ENCODE measurements at places on chromosomes 4 and X.

DNA sequence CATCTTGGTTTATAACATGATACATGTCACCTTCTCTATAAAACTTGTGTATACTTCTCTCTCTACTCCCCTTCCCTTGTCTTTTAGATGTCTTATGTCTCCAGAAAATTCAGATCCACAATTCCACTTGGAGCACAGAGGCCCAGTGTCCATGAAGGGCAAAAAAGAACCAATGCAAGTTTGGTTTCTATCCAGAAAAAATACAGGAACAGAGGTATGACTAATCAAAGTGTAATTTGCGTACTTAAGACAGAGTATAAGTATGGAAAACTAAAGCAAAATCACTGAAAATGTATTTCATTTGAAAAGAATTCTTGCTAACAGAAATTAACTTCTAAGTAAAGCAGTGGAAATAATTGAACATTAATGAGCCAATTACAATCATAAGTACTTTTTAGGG lies 46.2 kb downstream of the GUCY1B1 start:
- DNase-seq = no peak

DNA sequence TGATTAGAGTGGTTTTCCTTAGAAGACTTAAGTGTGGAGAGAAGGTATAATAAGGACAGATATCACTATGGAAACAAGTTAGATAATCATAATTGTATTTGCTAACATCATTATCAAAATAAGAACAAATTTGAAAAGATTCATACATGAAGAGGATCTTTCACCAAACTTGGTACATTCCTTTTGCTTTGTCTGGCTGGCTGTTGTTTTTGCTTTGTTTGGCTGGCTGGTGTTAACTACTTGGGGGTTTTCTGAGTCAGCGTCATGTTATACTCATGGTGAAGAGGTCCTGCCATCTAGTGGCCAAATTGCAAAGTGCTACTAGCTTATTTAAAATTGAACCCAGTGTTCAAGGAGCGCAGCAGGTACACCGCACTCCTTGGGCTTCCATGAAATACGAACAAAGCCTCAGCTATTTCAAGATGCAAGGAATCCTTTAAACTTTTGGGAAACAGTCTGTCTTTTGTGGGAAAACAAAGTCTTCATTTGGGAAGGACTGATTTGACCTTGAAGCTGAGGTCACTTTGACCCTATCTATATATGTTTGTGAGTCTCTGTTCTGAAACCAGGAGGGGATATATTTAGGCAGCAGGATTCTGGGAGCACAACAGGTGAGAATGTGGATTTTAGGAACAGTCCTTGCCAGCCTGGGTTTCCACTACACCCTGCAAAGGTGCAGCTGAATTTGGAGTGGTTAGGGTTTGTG lies 129.7 kb downstream of the PLS3 start:
- DNase-seq = no peak

GRCh38 chr4:127668770-127669169 lies 36.0 kb downstream of the INTU start:
- DNase-seq = no peak

DNA sequence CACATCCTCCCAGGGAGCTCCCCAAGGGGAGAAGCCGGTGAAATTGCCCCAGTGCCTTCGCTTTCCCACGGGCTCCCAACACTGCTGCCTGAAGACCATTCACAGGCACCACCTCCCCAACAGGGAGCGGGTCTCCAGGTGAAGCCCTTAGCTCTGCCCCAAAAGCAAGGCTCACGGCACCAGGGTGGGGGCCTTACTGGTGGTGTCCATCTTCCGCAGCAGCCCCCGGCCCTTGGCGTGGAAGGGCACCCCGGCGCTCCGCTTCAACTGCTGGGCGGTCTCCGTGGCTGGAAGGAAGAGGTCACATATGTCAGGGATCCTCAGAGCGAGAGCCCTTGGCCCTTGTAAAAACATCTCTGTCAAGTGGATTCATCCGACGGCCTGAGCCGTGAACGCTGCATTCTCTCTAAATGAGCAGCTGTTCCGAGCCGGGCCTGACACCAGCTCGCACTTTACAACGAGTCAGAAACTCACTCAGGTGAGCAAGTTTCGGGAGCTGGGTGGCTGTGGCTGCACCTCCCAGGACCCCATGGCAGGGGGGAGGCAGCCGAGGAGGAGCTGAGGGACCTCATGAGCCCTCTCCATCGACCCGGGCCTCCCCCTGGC lies 20.9 kb downstream of the NELFA start:
- peak; percentile 67 for DNase-seq

- no peak for DNase-seq
Measured at GRCh38 chrX:34528081-34528480, 129.0 kb downstream of the TMEM47 start.

GRCh38 chr4:109014593-109015412 lies 251.9 kb upstream of the ETNPPL start:
- DNase-seq = no peak

DNA sequence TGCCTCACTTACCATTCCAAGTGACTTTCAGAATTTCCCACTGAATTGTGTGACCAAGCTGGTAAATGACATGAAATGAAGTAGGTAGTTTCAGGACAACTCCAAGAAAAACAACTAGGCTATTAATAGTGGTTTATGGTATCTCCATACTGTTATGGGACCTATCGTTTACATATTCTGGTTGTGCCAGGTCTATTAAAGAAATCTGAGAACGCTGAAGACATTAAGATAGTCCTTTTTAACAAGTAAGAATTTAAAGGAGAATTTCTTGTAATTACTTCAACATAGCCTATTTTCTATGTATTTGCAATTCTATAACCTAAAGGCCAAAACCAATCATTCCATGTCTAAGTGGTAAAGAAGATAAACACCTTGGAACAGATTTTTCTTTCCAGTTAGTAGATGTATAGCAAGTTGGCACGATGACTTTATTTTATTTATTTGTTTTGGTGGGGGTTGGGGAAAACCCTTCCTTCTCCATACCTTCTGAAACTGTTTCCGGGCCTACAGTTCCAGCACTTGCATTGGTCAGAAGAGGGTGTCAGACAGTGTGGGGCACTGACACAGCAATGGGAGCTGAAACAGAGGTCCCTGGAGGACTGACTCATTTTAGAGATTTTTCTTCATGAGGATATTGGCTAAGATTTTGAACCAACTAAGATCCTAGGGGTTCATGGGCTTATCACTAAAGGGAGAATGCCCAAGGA lies 7.6 kb upstream of the DCLK2 start:
- DNase-seq = no peak

GRCh38 chr4:5651089-5651488 lies 57.3 kb downstream of the EVC2 start:
- no peak for DNase-seq

Measured in spleen (tissue), 13 donors.